ENCODE measurements at places on chromosomes 4 and X. TPM values are rescaled to one million over a fixed set of nuclear protein-coding genes. Genes with fewer than 3 reads are reported as not detected.

The NXF2B gene
- total RNA-seq, result not detected

The EVC2 gene
- total RNA-seq, result 13.7 TPM

The NLRP2B gene
- total RNA-seq, result not detected

The FGF13 gene
- not detected for total RNA-seq

The NAA11 gene
- not detected for total RNA-seq

The NXF2 gene
- not detected for total RNA-seq

The GPR34 gene
- not detected for total RNA-seq

The NDP gene
- total RNA-seq, result 0.31 TPM

The TCEAL3 gene
- total RNA-seq, result 36.9 TPM

The HELQ gene
- total RNA-seq, result 7.7 TPM

The MTNR1A gene
- not detected for total RNA-seq

Measured in cardiac ventricle fibroblast (primary cell).